ENCODE measurements at places on chromosomes 16 and 17.

DNA sequence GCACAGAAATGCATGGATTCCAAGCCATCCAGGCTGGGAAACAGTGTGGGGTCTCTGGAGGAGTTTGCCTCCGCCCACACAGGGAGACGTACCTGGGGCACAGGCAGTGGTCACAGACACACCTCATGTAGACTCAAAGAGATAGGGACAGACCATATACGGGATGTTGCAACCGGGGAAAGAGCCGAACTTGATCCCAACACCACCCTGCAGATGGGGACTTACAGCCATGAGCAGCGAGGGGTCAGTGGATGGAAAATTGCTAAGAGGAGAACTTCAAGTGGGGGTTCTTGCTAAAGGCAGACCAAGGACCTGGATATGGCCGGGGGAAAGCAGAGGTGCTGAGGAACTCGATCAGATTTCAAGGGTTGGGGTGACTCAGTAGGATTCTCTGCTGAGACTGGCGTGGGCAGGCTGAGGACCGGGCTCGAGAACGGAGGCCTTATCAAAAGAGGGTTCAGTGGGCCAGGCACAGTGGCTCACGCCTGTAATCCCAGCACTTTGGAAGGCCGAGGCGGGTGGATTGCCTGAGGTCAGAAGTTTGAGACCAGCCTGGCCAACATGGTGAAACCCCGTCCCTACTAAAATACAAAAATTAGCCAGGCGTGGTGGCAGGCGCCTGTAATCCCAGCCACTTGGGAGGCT, 12.0 kb upstream of the DNAH17 start:
- no peak for DNase-seq

DNA sequence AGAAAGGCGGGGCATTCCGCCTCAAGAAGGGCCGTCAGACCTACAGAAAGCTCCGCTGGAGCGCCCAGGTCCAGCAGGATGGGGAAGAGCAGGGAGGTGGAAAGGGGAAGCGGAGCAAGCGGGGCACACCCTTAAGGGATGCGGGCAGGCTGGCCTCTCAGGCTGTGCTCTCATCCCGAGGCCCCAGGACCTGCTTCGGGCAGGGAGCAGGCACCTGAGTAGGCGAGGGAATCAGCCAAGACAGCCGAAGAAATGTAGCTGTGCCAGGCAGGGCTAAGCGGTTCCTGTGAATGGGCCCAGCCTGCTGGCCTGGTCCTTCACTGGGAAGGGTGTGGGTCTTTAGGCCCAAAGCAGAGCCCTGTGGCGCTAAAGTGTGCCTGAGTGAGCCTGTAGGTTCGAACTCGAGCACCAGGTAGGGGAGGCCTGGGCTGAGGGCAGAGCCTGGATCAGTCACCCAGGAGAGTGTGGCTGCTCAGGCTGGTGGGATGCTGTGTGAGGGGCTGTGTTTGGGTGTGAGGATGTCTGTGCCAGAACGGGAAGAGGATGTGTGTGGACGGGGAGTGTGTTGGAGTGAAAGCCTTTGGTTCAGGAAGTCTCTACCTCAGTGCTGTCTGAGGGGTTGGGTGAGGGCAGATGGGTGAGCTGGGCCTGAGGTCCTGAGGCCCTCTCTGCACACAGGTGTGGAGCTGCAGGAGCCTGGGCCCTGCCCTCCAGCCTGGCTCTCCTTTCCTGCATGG, 3.3 kb downstream of the TBX4 start:
- no peak for DNase-seq

DNA sequence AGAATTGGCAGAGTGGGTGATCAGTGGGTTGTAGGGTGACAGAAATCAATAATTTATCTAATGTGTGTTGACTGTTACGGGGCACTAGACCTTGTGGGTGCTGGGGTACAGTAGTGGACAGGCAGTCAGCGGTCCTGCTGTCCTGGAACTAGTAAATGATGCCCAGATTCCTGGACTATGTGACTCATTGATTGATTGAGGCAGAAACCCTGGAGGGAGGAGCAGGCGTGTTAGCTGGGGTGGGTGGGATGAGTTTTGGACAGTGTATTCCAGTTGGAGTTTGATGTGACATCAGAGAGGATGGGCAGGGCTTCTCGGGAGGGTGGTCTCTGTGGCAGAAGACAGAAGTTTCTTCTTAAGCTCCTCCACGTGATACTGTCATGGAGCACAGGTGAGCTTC, 24.4 kb downstream of the PRMT7 start:
- peak; percentile 36 for DNase-seq

GRCh38 chr16:30551781-30552180, 6.4 kb downstream of the ZNF764 start:
- DNase-seq = no peak

GRCh38 chr17:8322061-8322460, 12.0 kb downstream of the ARHGEF15 start:
- no peak for DNase-seq

DNA sequence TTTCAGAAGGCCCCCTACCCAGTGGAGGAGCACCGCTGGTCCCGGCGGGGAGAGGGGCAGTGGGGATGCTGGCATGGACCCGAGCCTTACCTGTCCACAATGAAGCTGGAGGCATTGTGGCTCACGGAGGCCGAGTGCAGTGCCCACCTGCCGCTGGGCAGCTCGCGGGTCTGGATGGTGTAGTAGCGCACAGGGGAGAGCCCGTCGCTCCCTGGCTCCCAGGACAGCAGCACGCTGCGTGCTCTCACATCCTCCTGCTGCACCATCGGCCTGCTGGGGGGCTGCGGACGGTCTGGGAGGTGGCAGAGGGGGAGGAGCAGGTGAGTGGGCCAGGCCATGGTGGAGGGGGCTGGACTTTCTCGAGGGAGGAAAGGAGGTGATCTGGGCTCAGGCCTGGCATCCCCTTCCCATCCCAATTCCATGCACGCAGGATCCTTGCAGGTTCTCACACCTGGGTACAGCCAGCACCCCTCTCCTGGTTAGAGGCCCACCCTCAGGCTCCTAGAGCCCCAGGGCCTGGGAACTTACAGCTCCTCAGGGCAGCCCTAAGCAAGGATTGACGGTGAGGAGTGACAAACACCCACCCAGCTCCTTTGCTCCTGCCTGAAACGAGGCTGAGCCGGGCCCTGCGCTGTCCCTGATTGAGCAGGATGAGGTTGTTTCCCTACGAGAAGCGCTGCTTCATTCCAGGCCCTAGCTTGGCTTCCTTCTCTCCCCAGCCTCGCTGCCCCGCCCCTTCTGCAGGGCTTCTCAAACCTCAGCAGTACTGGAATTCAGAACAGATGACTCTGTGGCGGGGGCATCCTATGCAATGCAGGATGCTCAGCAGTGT, 76.2 kb upstream of the CDC42EP4 start:
- peak; percentile 11 for DNase-seq

- DNase-seq = peak; percentile 68
Observed at GRCh38 chr17:59423137-59423724, 91.8 kb downstream of the YPEL2 start.
